ENCODE measurements at places on chromosomes 2 and 18.

DNA sequence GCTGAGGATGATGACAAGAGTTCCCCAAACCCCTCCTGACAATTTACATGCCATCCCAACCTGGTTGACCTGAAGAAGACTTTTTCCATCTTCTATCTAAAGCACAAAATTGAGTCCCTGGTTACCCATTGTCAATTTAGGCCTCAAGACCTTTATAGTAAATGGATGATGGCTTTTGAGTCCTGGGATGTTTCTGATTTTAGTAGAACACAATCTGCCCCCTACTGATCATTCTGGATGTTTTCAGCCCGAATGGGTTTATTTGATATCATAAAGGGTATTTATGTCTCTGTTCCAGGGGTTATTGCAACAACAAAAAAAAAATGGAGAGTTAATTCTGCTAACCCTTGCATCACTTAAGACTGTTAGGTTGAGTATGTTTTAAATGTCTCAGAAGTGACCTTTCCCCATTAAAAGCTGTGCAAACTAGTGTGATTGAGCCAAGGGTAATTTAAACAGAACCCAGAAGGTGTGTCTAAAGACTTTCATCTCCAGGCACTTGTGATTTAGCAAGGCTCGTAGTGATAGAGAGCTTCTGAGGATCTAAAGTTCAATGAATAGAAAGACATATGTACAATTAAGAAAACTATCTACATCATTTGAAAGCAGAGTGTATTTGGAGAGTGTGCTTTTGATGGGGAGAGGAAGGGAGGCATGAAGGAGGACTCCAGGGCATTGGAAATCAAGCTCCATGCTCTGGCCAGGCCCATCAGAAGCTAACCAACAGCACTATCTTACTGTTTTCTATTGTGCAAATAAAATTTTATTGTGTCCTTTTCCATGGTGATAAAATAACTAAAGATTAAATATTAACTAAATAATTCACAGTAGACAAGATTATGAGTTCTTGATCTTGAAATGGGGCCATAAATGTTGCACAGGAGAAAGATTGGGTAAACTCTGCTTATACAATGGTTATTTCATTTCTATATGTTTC is 96.6 kb upstream of the NOSTRIN start:
- H3K27me3 ChIP-seq: no peaks in the 10 kb centered on the region
- H3K4me1 ChIP-seq: peaks cover 7% of the 10 kb centered on the region
- H3K27ac ChIP-seq: no peak overlapping the region

GRCh38 chr2:102117472-102117858 is 25.1 kb upstream of the IL1R1 start:
- no peaks in the 10 kb centered on the region for H3K4me1 ChIP-seq
- H3K27ac ChIP-seq: no peak overlapping the region
- H3K36me3 ChIP-seq: no peaks in the 10 kb centered on the region
- H3K27me3 ChIP-seq: no peaks in the 10 kb centered on the region
- DNase-seq: no peak
- no peak overlapping the region for H3K4me3 ChIP-seq

- no peak for DNase-seq
- H3K4me1 ChIP-seq: no peaks in the 10 kb centered on the region
- H3K27ac ChIP-seq: no peak overlapping the region
- H3K4me3 ChIP-seq: no peak overlapping the region
- no peaks in the 10 kb centered on the region for H3K27me3 ChIP-seq
Observed at GRCh38 chr18:58590254-58590653, 38.6 kb downstream of the ALPK2 start.

- H3K27me3 ChIP-seq: no peaks in the 10 kb centered on the region
- no peak for DNase-seq
- H3K27ac ChIP-seq: no peak overlapping the region
Observed at GRCh38 chr2:70240599-70240998, 7.8 kb downstream of the TIA1 start.

GRCh38 chr2:97724946-97725688 is 11.7 kb downstream of the ZAP70 start:
- no peaks in the 10 kb centered on the region for H3K36me3 ChIP-seq
- H3K4me3 ChIP-seq: no peak overlapping the region
- peaks cover 5% of the 10 kb centered on the region for H3K4me1 ChIP-seq
- DNase-seq: no peak

DNA sequence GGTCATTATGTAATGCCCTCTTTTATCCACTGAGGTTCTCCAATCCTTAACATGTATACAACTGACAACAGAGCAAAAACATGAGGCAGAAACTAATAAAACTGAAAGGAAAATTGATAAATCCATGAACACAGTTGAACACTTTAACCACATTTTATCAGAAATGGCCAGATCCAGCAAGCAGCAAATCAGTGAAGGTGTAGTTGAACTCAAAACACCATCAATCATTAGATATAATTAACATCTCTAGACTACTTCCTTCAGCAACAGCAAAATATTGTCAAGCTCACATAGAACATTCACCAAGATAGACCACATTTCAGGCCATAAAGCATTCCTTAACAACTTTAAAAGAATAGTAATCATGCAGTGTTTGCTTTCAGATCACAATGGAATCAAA is 72.9 kb downstream of the HS6ST1 start:
- H3K4me1 ChIP-seq: no peaks in the 10 kb centered on the region
- no peak overlapping the region for H3K4me3 ChIP-seq
- no peaks in the 10 kb centered on the region for H3K27me3 ChIP-seq
- no peaks in the 10 kb centered on the region for H3K36me3 ChIP-seq
- no peak overlapping the region for H3K27ac ChIP-seq

DNA sequence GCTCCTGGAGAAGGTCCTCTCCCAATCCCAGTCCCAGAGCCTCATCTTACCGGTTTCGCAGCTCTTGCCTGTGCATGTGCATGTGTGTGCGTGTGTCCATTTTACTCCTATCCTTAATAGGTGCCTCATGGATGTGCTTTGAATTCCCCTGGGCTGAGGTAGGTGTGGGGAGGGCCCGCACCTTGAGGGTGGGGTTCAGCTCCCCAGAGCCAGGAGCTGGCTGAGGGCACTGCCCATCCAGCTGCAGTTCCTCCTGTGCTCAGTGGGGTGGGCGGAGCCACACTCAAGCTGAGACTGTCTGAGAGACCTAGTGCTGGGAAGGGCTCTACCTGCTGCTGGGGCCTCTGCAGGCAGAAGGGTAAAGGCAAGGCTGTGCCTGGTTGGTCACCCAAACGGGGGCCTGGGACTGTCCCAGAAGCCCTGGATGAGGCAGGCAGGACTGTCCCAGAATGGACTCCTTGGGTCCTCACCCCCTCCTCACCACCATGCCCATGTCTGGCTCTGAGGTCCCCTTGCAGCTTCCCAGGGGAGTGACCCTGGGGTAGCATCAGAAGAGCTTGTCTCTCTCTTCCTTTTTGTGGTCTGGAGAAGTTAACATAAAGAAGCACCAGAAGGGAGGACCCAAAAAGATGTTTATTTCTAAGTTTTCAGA is 8.9 kb downstream of the GDF7 start:
- no peaks in the 10 kb centered on the region for H3K36me3 ChIP-seq
- H3K4me1 ChIP-seq: no peaks in the 10 kb centered on the region
- no peak overlapping the region for H3K27ac ChIP-seq
- DNase-seq: no peak
- H3K4me3 ChIP-seq: no peak overlapping the region

Measured in keratinocyte (primary cell).